Left ventricle myocardium superior (tissue), 1 donor: ENCODE measurements at places on chromosomes 4 and X.

GRCh38 chr4:145626623-145626982 lies 7.4 kb downstream of the MMAA start:
- no peak for DNase-seq

DNA sequence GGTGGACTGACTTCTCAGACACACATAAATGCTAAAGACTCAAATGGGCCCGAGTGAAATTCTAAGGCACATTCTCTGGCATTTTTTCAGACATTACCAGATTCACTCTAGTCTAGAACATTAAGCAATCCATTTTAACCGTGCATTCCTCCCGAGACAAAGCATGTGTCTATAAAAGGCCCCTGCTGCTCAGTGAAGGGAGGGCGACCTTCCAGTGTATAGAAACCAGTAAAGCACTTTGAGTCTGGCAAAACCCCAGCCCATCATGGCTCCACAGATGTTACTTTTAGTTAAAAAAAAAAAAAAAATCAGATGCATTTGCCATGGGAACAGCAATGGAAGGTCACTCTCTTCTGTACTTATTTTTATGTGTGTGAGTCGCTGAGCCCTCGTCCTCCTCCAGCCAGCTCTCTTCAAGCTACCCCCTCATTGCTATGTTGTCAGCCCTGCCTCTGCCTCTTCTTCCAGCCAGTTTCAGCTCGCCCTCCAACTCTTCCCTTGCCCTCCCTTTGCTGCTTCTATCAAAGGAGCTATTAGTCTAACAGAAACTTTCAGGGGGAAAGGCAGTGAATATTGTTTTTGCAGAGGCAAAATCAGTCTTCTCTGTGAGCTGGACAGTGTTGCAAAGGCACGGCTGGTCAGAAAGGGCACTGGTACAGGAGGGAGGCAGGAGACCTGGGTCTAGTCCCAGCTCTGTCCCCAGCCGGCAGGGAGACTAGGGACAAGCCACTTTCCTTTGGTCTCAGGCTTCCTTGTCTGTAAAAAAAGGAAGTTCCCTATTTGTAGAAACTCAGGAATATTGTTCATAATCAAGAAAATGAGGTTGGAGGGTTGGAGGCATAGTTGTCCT lies 644.2 kb downstream of the ZNF674 start:
- DNase-seq, result no peak

DNA sequence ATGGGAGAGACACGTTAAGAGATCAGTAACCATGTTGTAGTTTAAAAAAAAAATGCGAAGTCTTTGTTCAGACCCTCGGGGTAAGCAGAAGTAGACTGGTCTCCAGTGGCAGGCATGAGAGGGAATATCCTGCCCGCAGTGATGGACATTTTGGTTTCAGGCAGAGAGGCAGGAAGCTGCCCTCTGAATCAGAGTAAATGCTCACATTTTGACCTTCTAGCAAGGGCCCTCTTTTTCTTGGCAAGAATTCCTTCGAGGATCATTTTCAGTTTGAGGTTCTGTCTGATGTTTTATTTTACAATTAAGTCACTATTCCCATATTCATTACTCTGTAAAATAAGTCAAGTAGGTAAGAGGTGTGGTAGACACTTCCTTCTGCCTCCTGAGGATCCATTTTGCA lies 28.4 kb downstream of the SORBS2 start:
- DNase-seq, result no peak

- DNase-seq, result no peak
These were observed 1.3 kb upstream of the HTRA3 start for GRCh38 chr4:8268211-8268610.

DNA sequence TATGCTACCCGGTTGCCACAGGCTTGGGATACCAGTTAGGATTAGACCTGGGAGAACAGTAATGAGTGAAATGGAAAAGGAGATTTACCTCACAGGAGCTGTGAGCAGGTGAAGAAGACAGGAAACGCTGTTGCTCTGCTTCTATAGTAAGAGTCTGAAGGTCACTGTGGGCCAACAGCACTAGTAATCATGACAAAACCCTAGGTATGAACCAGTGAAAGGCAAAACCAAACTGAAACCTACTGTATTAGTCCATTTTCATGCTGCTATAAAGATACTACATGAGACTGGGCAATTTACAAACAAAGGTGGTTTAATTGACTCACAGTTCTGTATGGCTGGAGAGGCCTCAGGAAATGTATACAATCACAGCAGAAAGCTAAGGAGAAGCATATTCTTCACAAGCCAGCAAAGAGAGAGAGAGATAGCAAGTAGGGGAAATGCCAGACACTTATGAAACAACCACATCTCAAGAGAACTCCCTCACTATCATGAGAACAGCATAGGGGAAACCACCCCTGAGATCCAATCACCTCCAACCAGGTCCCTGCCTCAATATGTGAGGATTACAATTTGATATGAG lies 736.7 kb upstream of the INTU start:
- DNase-seq, result no peak

- no peak for DNase-seq
These were observed 389.1 kb downstream of the NKX6-1 start for GRCh38 chr4:84110040-84110439.

DNA sequence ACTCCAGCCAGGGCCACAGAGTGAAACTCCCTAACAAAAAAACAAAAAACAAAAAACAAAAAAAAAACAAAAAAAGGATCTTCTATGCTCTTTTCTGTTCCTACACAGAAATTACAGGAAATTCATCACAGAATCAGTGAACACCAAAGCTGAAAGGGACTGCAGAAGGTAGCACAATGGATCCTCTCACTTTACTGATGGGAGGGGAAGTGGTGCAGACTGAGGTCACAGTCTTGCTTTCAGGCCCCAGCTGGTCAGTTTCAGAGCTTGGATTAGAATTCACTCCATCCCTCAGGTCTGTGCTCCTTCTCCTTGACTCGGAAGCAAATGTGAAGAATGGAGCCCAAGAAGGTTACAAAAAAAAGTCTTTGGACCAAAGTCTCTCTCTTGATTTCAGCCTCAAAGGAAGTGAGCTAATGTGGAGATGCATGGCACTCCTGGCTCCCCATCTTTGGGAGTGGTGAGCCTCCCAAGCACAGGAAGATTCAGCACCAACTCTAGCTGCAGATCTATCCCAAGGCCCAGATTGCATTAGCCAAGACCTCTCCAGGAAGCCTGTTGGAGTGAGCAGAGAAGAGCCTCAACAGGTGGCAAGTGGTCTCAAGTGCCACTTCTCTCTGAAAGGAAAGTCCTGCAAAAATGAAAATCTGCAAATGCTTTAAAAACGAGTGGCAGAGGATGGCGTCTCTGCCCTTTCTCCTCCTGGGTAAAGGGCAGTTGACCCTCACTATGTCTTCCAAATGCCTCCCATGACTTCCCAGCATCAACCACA lies 176.0 kb downstream of the MAML3 start:
- no peak for DNase-seq

DNA sequence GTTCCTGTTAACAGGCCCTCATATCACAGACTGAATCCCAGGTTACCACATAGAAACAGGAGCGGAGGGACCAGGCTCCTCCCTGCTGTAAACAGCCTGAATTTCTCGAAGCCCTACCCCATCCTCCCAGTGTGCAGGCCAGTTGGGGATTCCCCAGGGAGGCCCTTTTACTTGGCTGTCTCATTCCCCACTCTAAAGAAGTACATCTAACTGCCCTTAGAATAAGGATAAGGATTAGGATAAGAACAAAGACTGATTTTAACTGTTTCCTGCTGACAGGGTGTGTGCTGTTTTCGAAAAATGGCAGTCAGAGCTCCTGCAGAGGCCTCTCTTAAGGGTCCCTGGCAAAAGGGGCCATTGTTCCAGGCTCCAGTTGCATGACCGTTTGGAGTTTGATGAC lies 133.7 kb downstream of the PAPSS1 start:
- no peak for DNase-seq

- DNase-seq, result no peak
These were observed 42.6 kb upstream of the SLC25A4 start for GRCh38 chr4:185100423-185100822.
